ENCODE measurements at places on chromosomes 4 and X.

DNA sequence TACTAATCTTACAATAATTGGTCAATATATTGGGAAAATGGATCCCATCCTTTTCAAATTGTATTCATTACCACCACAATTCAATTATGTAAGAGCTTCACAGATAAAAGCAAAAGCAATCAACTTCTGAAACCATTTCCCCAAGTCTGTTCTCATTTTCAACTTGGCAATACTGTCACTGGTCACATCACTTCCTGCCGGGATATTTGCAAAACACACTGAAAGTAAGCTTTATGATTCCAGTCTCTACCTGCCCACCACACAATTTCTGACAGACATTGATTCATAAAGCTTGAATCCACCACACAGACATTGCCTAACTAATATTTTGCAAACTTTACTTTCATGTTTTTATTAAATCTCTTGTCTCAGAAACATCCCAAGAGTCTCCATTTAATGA, 53.6 kb downstream of the LIN54 start:
- no peak for DNase-seq

- no peak for DNase-seq
Observed at GRCh38 chr4:55752810-55753209, 66.8 kb upstream of the EXOC1L start.

GRCh38 chr4:141501931-141502330, 134.5 kb upstream of the IL15 start:
- no peak for DNase-seq

DNA sequence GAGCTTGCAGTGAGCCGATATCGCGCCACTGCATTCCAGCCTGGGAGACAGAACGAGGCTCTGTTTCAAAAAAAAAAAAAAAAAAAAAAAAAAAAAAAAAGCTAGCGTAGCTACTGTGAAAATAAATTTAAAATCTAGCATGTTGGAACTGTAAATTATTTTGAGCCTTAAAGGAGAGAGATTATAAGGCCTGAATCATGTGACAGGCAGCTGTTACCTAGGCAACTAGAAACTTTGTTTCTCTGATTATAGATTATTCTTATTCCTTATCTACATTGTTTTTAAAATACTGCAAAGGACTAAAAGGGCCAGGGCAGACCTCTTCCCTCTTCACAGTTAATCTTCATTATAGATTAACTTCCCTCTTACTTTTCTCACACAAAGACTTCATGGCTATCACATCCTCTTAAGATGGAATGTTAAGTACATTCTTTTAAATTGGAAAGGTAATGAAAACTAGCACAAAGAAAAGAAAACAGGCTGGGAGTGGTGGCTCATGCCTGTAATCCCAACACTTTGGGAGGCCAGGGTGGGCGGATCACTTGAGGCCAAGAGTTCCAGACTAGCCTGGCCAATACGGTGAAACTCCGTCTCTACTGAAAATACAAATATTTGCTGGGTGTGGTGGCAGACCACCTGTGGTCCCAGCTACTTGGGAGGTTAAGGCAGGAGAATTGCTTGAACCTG, 21.1 kb upstream of the PDS5A start:
- DNase-seq = no peak

- DNase-seq = no peak
Observed at GRCh38 chr4:172998527-172999469, 169.8 kb upstream of the GALNT7 start.

GRCh38 chr4:168883513-168883912, 126.5 kb downstream of the CBR4 start:
- DNase-seq = no peak

GRCh38 chrX:96424007-96424406, 260.6 kb upstream of the DIAPH2 start:
- DNase-seq = no peak

DNA sequence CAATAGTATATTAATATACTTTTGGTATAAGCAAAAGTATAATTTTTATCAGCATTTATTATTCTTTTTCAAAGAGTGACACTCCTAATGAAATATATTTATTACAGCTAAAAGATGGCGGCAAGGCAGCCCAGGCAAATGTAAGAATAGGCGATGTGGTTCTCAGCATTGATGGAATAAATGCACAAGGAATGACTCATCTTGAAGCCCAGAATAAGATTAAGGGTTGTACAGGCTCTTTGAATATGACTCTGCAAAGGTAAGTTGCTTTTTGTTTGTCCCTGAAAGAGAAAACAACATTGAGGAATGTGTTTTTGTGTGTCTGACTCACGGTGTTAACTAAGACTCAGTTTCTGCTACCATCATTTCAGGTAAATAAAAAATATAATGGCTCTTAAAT, 71.9 kb downstream of the PDLIM5 start:
- DNase-seq = no peak

DNA sequence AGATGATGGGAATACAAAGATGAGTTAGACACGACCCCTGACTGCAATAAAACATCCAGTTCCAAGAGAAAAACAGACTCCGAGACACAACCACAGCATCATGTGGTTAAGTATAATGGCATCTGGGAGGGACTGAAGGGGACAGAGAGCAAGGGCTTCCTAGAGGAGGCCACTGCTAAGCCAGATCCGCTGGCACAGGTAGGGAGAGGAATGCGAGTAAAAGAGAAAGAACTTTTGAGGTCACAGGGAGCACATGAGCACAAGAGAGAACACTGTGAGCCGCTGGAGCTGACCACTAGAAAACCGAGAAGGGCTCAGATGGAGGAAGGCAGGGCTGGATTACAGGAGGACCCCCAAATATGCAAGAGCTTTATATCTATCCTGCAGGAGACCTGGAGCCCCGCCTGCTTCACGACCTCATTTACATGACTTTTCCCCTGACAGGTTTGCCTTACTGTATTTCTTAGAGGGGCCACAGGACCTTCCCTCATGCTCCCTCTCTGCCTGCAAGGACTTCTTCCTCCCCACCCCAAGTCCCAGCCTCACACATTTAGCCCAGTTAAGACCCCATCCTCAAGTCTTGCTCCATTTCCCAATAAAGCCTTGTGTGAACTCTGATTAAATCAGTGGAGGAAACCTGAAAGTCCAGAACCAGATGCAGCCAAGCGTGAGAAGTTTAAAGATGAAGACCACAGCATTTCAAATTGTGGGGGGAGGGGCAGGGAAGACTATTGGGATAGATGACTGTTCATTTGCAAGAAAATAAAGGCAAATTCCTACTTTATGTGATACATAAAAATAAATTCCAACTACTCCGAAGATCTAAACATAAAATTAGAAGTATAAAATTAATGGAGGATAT, 29.6 kb downstream of the MFAP3L start:
- DNase-seq = no peak

- DNase-seq = no peak
Observed at GRCh38 chrX:30814978-30815377, 74.1 kb downstream of the TAB3 start.

- no peak for DNase-seq
Observed at GRCh38 chr4:119835613-119835910, 207.0 kb upstream of the PDE5A start.

GRCh38 chr4:163384434-163384833, 40.7 kb downstream of the NPY5R start:
- no peak for DNase-seq

DNA sequence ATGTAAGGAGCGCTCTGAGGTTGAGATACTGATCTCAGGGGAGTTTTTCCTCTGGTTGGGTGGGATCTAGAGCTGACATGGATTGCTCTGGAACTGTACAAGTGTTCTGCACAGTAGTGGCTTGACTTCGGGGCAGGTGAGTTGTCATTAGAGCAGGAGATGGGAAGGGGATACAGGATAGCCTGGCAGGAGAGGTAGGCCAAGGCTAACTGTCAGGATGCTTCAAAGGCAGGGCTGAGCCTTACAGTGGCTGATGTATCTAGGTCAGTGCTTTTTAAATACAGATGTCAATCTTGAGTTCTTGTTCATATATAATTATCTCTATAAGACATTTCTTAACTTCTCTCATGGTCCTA, 43.5 kb upstream of the RELL1 start:
- DNase-seq = no peak

GRCh38 chrX:7953446-7953845, 26.2 kb upstream of the PNPLA4 start:
- DNase-seq = no peak

DNA sequence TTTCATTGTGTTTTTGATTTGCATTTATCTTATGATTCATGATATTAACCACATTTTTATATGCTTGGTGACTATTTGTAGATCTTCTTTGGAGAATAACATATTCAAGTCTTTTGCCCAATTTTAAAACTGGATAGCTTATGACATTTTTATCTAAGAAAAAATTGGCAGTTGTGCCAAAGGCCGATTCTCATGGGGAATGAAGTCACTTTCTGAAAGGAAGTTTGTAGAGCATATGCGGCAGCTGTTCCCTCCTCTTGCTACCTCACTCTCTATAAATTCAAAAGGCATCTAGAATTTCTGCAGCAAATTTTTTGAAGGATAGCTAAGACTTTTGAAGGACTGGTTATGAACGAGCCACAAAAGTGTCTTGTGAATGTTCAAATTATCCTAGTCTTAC, 2353.5 kb downstream of the ARAP2 start:
- no peak for DNase-seq

DNA sequence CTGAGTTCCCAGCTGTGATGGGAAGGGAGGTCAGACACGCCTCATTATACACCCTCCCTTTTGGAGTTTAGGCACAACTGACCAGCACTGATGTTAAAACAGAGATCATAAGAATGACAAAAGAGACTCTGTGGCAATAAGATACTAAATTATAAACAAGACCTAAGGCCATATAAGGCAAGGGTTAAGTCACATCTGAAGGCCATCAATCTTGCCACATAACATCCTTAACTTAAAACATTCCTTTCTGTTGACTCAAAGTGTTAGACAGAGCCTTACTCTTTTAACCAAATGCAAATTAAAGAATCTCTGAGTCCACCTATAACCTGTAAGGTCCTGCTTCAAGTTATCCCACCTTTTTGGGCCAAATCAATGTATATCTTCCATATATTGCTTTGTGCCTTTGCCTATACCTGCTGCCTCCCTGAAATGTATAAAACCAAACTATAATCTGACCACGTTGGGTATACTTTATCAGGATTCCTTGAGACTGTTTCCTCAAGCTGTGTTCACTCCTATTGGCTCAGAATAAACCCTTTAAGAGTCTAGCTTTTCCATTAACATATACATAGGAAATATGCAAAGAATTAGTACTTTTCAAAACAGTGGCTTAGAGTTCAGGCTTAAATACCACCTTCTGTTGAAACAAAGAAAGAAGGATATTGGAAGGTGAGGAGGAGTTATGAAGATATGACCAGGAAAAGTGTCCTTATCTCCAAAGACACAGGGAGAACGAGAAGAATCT, 214.4 kb upstream of the PPP1R2C start:
- DNase-seq = no peak

DNA sequence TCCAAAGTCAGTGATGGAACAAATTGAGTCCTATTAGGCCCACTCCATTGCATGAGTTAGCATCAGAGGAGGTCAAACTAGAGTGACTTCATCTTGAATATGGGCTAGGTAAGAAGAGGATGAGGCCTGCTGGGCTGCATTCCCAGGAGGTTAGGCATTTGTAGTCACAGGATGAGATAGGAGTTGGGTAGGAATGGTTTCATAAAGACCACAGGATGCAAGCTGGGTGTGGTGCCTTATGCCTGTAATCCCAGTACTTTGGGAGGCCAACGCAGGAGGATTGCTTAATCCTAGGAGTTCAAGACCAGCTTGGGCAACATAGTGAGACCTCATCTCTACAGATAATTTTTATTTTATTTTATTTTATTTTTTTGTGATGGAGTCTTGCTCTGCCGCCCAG, 26.8 kb downstream of the PDGFRA start:
- no peak for DNase-seq

DNA sequence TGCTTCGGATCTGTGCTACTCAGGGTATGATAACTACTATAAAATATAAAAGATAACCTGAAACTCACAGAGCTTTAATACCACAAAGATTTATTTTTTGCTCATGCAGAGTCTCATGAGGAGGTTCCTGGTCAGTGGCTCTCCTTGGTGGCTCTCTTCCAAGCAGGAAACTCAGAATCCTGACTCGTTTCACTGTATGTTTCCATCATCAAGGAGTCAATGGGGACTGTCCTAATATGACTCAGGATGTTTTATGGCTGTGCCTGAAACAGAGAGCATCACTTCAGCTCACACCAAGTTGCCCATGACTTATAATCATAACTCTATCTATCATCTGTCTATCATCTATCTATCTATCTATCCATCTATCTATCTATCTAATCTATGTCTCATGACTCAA, 620.8 kb upstream of the NR3C2 start:
- no peak for DNase-seq

Data from CD4-positive, alpha-beta T cell treated with Interleukin-4 for 4 hours (primary cell).